ENCODE measurements at places on chromosomes 3 and 15.

- DNase-seq, result no peak
Measured at GRCh38 chr3:3675801-3676200, 123.4 kb upstream of the LRRN1 start.

- no peak for DNase-seq
Measured at GRCh38 chr3:149647285-149647684, 10.5 kb downstream of the WWTR1 start.

DNA sequence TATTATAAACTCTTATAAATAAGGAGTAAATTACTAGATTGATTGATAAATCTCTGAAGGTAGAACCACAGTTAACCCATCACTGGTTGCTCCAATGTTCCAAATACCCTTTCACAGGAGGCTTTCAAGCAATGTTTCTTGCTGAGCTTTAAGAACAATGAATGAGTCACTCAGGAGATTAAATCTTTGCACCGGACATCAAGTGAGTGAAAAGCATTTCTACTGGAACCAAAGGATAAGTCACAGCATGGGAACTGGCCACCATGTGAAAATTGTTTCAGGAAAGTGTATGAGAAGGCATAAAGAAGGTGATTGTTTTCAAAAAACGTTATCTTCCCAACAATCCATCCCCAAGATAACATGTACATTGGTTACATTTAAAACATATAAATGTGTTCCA lies 90.6 kb downstream of the CNTN3 start:
- no peak for DNase-seq

GRCh38 chr3:30626443-30627180 lies 20.2 kb downstream of the TGFBR2 start:
- no peak for DNase-seq

GRCh38 chr3:121431726-121432517 lies 113.9 kb downstream of the POLQ start:
- DNase-seq, result peak; percentile 37

DNA sequence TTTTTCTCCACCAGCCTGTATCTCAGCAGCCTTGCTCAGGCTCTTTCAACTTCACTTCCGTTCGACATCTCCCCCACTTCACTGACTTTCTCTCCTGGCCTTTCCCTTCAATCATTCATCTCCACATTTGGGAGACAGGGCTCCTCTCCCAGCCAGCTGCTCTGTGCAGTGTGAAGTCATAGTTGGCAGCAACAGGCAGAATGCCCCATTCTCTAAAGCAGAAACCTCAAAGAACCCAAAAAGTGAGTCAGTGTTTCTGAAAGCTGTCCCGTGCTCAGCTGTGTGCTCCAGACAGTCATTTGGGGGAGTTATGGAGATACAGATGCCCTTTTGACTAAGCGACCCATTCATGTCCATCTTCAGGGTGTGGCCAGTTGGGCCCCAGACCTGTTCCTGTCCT lies 54.3 kb downstream of the NTRK3 start:
- no peak for DNase-seq

DNA sequence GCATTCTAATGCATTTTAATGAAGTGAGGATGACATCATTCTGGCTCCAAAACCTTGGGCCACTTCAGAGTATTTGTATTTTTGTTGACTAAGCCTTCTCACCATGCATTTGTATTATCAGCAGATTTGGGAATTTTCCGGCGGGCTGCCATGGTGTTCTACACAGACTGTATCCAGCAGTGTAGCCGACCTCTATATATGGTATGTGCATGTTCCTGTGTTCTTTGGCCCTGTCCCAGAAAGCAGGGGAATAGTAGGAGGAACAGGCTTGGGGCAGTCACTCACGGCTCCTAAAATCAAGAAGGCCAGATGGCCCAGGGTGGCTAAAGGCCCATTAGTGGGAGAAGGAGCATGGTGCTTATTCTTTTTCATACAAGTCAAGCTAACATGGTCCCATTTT lies 80.5 kb downstream of the USF3 start:
- no peak for DNase-seq

GRCh38 chr15:56194035-56194434 lies 49.6 kb downstream of the RFX7 start:
- no peak for DNase-seq

DNA sequence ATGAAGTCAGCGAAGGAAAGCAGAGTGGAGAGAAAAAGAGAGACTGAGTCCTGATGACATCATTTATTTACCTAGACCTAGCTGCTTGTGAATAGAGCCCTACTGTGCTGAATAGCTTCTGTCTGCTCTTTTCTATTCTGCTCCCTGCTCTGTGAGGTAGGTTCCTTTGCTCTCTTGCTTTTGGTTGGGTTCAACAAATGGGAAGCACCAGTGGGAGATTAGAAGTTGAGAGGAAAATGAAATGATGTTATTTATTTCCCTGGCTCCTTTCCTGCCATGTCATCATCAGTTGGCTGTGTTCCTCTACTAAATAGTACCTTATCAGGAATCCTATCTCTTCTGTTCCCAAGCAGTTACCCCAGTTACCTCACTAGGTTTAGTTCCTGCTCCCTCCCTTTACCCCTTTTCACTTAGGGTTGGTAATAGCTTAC lies 23.5 kb downstream of the DTWD1 start:
- DNase-seq, result peak; percentile 24

GRCh38 chr3:63644212-63644797 lies 8.2 kb upstream of the SNTN start:
- DNase-seq, result no peak

- DNase-seq, result no peak
Measured at GRCh38 chr15:69583626-69584025, 131.0 kb downstream of the RPLP1 start.

GRCh38 chr15:50180091-50180490 lies 1.9 kb upstream of the SLC27A2 start:
- DNase-seq, result no peak
